ENCODE measurements at places on chromosomes 16 and 17.
A peak's percentile ranks its signal among the peaks of the same experiment; 100 is the strongest.

DNA sequence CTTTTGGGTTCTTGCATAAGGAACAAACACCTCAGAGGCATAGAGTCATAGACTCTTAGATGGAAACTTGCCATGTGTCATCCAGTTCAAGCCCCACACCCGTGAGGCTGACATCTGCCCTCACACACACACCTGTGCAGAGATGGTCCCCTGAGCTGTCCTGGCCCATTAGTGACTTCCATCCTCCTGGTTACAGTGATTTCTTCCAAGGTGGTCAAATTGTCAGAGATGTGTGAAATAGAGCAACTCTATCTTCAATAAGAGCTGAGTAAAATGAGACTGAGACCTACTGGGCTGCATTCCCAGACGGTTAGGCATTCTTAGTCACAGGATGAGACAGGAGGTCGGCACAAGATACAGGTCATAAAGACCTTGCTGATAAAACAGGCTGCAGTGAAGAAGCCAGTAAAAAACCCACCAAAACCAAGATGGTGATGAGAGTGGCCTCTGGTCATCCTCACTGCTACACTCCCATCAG is 342.2 kb upstream of the TNRC6C start:
- no peak for ATAC-seq

DNA sequence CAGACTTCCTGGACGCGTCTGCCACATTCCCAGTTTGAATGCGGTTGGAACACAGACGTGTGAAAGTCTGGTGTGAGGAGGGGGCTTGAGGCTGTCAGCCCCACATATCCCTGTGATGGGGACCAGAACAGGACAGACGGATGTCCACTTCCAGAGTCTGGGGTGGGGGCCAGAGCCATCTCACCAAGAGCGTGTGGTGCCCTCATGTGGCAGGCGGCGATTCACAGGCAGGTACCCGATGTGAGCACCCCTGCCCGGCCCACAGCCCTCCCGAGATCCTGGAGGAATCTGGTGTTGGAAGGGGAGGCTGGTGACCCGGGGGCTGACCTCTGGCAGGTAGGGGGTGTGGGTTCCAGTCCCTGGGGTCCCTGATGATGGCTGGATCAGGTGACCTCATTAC is 51.5 kb downstream of the ENGASE start:
- ATAC-seq: no peak

GRCh38 chr16:20385844-20386832 is 18.4 kb downstream of the PDILT start:
- ATAC-seq: peak; percentile 50

GRCh38 chr16:15415511-15415985 is 18.8 kb upstream of the BMERB1 start:
- ATAC-seq: peak; percentile 8

GRCh38 chr17:63529711-63530556 is 6.8 kb downstream of the KCNH6 start:
- no peak for ATAC-seq

GRCh38 chr17:35660902-35661301 is 70.5 kb upstream of the RASL10B start:
- ATAC-seq: no peak

- ATAC-seq: no peak
Observed at GRCh38 chr16:71637398-71637797, 11.4 kb downstream of the MARVELD3 start.

DNA sequence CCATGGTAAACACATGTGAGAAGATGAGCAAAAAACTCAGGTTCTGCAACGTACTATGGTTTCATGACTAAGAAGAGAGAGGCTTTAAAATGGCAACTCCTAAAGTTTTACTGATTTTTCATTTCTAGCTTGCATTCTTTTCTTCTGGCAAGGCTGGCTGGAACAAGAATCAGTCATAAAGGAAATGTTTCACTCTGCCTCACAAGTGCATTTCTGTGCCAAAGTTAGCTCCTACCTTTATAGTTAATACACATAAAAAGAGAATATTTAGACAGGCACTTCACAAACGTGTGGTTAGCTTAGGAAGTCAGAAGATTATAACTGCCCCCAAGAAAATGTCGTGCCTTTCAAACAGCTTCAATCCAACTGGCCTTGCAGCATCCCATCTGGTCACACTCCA is 417.1 kb upstream of the CDH11 start:
- no peak for ATAC-seq

GRCh38 chr17:50498021-50498874 is 10.0 kb upstream of the MYCBPAP start:
- ATAC-seq: peak; percentile 97

- peak; percentile 13 for ATAC-seq
Observed at GRCh38 chr17:67289181-67289876, 44.3 kb upstream of the HELZ start.

DNA sequence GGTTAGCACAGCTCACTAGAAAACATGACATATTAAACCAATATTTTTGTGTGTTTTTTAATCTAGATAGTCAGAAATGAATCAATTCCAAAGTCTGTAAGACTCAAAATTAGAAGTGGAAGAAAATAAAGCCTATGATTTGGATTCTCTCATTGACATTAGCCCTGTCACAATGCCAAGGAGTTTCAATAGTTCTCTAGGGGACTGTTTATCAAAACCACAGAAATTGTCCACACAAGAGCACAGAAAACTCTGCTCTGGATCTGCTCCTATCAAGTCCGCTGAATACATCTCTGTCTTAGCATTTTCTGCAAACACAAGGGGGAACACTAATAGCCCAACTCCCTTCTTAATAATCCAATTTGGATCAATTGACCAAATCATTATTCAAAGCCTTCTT is 152.0 kb downstream of the HS3ST3B1 start:
- ATAC-seq: no peak

DNA sequence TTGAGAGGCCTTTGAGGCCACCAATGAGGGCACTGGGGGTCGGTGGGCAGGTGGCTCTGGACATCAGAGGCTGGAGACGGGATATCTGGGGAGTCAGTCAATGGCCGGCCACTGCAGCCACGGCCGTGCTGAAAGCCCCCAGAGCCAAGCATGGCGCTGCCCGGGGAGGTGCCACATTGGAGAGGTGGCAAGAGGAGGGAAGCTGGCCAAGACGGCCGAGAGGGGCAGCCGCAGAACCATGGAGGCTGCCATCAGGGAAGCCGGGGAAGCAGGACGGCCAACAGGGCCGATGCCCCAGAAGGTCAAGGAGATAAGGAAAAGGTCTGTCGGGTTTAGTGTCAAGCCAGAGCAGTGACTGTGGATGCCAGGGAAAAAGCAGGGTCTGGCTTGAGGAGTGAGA is 9.8 kb downstream of the RTN4RL1 start:
- ATAC-seq: no peak

GRCh38 chr16:3774156-3774767 is 56.9 kb upstream of the TRAP1 start:
- no peak for ATAC-seq

DNA sequence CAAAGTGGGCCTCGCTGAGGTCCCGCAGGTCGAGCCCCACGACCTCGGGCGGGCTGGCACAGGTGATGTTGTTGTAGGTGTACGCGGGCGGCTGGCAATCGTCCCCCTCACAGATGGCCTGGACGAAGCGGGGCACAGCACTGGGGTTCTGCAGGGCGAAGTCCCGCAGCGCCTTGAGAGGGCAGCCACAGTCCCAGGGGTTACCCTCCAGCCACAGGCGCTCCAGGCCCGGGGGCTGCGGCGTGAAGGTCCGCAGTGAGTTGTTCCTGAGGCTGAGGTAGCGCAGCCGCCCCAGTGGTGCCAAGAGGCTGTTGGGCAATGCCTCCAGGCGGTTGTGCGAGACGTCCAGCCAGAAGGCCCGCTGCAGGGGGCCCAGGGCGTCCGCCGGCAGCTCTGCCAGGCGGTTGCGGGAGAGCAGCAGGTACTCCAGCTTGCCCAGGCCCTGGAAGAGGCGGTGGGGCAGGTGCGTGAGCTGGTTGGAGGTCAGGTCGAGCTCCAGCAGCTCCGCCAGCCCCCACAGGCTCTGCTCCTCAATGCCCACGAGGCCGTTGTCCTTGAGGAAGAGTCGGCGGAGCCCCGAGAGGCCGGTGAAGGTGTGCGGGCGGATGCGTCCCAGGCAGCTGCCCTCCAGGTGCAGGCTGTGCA is 2.8 kb downstream of the IGFALS start:
- ATAC-seq: no peak

GRCh38 chr17:71936977-71937376 is 183.8 kb upstream of the SOX9 start:
- peak; percentile 88 for ATAC-seq

- ATAC-seq: no peak
Observed at GRCh38 chr17:57572062-57572461, 173.0 kb downstream of the CCDC182 start.

DNA sequence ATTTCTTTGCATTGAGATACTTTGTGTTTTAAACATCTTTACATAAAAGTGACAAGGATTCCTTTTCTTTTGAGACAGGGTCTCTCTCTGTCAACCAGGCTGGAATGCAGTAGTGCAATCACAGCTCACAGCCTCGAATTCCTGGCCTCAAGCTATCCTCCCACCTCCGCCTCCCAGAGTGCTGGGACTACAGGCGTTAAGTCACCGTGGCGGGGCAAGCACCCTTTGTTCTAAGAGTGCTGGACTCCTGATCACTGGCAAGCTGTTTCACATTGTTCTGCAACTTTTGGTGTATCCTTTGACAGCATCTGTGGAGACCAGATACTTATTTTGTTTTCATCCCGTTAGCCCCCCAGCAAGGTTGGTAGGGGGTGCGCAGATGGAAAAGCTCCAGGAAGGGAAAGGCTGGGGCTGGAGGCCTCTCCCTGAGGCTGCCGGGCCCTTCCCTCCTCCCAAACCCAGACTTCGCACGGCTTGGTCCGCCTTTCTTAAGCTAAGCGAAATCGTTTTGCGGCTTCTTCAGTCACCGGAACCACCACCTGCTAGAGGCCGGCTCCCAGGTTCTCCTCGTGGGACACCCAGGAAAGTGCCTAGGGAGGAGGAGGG is 1.1 kb downstream of the ST6GALNAC2 start:
- no peak for ATAC-seq

GRCh38 chr16:88815901-88816589 is 4.3 kb upstream of the APRT start:
- peak; percentile 20 for ATAC-seq

GRCh38 chr17:21012736-21013135 is 30.1 kb downstream of the USP22 start:
- ATAC-seq: no peak

DNA sequence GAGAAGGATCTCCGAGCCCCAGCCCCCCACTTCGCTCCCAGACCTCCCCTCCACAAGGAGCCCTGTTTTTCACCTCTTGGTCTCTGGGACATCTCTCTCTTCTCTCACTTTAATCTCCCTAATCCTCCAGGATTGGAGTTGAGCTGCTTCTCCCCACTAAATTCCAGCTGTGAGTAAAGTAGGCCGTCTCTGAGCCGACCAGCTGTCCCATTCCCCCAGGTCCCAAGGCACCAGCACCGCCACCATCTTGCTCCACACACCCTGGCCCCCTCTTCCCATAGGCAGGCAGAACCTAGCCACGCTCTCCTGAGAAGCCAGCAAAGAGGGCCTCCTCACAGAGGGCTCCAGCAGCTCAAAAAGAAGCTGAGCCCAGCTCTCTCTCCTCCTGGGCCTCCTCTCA is 878 bp downstream of the DLG4 start:
- no peak for ATAC-seq

DNA sequence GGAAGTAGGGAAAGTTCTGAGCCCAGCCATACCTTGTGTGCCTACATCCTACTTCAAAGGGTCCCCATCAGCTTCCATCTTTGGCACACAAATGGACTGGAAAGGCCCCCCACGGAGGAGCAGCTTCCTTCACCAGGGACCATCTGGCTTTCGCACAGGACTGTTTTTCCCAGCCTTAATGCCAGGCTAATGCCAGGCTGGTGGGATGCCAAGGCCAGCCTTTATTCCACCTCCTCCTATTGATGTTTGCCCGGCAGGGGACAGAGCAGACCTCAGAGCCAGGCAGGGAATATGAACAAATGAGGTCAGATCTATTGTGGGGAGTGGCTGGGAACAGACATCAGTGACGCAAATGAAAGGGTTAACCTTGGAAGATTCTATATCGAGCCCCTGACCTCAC is 5.7 kb downstream of the GPR179 start:
- no peak for ATAC-seq

GRCh38 chr16:11418506-11418905 is 73.2 kb downstream of the RMI2 start:
- ATAC-seq: no peak

DNA sequence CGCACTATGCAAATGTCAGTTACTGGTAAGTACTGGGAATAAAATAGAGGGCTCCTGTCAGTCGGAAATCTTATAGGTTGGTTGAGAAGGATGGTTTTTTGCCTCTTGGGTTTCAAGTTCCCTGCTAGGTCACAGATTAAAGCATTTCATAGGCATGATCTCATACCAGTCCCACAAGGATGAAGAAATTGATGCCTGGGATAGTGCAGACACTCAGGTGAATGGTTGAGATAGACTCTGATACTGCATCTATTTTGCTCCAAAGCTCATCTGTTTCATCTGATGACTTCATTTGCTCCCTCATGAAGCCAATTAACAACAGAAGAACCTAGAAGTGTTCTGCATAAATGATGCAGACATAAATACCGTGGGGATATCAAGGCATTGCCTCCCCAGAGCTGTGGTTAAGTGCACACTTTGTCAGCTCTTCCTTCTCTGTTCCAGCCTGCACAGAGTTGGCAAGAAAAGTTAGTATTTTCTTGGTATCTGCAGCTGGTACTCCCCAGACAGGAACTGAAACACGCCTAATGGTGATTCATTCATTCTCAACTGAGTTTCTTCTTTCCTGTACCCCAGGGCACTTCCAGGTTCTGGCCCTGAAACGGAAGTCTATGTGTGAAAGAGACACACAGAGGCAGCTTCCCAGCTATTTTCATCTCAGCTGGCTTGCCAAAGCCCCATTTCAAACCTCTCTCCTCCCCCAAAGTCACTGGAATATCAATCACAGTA is 418.3 kb upstream of the SALL1 start:
- ATAC-seq: peak; percentile 87

GRCh38 chr17:82866590-82867191 is 26.9 kb upstream of the ZNF750 start:
- ATAC-seq: peak; percentile 1

- ATAC-seq: no peak
Observed at GRCh38 chr16:3992297-3993051, 112.0 kb upstream of the CREBBP start.

DNA sequence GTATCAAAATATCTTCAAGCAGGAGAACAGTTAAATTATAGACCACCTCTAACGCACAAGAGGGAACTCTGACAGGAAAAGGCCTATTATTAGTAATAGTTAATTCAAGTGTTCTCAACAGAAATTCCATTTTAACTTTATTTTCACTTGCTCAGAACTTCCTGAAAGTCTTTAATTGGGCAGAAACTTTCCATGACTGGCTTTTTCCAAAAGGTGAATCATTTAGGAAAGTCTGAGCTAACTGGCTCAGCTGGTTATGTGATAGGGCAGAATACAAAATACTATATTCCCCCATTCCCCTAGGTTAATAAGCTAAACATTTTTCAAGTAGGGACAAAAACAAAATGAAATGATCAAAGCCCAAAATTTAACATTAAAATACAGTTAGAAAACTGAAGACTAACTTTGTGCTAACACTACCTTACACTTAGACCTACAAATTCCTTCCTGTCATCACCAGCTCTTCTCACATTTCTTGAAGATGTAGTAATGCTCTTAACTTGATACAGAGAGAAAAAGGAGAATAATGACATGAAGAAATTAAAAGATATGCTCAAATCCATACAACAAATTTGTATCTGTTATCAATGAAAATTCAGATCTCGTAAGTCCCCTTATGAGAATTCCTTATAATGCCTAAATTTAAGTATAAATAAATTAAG is 31.0 kb downstream of the CFDP1 start:
- peak; percentile 72 for ATAC-seq

GRCh38 chr16:48366165-48367093 is 18.8 kb downstream of the SIAH1 start:
- peak; percentile 78 for ATAC-seq
